ENCODE measurements at places on chromosomes 1 and 21.

GRCh38 chr1:235401251-235401650, 34.0 kb downstream of the TBCE start:
- no peak for DNase-seq

GRCh38 chr1:201653883-201654282, 115.0 kb downstream of the NAV1 start:
- DNase-seq = no peak

DNA sequence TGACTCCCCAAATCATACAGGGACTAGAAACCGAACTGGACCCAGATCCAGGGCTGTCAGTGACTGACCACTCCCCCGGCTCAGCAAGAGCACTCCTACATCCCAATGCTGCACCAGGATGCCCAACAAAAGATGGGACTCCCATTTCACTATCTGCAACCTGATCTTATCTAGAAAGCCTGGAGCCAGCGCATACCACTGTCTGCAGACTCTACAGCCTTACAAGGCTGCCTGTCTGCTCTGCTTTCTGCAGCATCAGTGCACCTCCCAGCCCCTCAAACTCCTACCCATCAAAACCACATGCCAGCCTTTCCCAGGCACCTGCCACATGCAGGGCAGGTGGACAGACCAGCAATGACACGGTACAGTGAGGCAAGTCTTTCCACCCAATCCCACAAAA, 52.2 kb downstream of the SSBP3 start:
- DNase-seq = peak; percentile 36

DNA sequence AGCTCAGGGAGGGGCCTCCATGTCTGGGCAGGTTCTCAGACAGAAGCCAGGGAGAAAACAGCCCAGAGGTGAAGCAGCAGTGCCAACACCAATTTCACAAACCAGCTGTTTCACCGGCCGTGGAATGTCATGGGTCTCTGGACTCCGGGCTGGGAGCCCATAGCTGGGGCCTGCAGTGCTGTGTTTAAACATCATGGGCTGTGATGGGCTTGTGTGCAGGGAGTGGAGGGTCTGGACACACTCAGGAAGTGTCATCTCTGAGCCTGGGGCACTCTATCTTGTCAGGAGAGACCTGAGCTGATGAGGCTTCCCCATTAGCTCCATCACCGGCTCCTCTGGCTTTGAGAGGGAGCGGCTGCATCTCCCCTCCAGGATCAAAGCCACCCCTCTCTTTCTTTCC, 173.6 kb upstream of the IGSF21 start:
- DNase-seq = peak; percentile 35

DNA sequence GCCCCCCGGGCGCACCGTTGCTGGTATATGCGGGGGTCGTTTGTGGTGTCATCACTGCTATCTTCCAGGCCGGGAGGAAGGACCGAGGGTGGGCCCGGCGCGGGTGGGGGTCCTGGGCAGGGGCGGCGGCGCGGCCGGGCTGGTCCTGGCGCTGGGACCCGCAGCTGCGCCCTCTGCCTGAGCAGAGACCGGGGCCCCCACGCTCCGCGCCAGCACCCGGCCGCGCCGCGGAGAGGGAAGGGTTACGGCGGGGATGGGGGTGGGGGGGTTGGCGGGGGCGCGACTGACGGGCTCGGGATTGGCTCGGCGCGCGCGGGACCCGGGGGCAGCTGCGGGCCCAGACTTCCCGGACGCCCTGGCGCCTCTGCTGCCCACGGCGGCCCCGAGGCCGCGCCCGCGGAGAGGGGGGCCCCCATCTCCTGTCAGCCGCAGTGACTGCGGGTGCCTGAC, 13.8 kb upstream of the SAMD11 start:
- DNase-seq = no peak

DNA sequence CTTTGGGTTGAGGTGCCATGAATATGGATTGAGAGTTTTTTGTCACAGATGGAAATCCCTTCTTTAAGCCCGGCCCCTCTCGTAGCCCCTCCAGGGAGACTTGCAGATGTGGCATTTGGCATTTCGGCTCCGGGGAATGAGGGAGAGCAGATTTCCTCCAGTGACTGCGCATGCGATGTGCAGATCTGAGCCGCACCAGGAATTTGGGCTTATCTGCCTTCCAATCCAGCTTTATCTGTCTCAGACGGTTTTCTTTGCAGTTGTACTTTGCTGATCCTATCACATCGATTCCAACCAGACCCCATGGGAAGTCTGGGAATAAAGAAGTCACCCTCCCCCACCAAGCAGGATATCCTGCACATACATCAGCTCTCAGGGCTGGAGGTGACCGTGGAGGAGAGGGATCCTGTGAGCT, 11.7 kb downstream of the KIF26B start:
- DNase-seq = peak; percentile 96

DNA sequence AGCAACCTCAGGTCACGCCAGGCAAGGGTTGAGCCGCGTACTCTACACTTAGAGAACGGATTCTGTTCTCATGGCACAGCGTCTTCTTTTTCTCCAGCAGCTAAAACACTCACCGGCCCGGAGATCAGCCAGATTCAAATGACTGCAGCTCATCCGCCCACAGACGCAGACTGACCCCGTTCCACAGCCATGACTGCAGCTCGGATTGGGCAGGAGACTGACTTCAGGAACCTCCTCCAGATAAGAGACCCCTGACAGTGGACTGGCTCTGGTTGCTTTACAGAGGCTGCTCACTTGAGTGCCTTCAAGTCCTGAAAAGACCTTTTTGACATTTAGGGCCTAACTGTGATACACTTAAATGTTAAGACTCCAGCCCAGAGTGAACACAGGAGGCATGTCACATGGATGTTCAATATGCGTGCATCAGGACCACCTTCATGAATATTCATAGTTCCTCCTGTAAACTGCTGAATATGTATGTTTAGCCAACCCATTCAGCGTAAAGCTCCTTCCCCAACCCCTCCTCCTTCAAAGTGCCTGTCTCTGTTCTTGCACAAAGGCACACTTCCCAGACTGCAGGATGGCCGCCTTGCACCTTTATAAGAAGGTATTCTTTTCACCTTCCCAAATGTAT, 42.6 kb downstream of the BACE2 start:
- DNase-seq = peak; percentile 29

GRCh38 chr1:6401673-6402072, 8.1 kb upstream of the ACOT7 start:
- no peak for DNase-seq

DNA sequence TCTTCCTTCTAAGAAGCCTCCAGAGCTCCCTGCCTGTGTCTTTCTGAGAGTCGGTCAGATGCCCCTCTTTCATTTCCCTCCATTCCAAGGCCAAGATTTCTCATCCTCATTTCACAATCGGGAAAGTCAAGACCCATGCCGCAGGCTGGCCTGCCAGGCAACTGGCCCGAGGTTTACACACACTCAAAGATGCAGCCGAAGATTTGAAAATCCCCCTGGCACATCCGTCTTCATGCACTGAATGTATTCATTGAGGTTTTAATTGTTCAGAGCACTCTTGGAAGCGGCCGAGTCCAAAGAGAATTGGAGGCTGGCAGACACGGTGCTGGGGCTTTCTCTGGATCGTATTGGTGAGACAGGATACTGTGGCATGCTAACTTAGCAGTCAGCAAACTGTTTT, 29.1 kb upstream of the SRP9 start:
- no peak for DNase-seq

DNA sequence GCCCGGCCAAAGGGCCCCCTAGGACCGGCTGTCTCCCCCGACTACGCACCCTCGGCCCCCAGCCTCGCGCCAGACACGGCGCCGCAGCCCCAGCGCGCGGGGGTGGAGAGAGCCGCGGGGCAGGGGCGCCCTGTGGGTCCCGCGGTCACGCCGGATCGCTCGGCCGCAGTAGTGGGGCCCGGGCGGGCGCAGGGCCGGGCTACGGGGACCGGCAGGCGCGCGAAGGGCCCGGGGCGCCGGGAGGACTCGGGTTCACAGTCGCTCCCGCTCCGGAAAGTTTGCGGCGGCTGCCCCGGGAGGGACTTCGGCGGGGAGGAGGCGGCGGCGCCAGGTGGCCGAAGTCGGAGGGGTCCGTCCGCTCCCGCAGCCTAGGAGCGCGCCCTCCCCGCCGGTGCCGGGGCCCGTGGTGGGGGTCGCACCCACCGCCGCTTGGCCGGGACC, 7.1 kb upstream of the ZNF669 start:
- DNase-seq = no peak

DNA sequence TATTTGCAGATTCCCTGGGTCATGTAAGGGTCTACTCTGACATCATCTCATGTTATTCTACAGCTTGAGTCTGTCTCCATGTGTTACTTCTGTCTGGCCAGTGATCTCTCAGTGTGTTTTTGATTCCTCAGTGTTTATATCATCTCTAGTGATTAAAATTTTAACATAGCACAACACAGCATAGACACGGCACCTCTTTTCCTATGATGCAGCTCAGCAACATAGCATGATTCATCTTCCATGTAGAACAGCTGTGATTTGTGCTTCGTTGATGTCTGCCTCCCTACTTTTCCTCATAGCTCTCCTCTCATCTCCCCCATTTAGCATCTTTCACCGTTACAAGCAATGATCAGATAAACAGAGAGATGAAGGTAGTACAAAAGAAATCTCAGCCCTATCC, 163.9 kb upstream of the DPT start:
- no peak for DNase-seq

All from umbilical cord (tissue), 2 donors.